Kidney (tissue), 22 donors: ENCODE measurements at places on chromosomes 7 and 10. TPM values are rescaled to one million over a fixed set of nuclear protein-coding genes. Genes with fewer than 3 reads are reported as not detected.

GRCh38 chr10:50398381-50398780, 147.1 kb upstream of the ASAH2 start:
- no peak for DNase-seq

- DNase-seq, result no peak
Measured at GRCh38 chr10:127195041-127195506, 1.3 kb downstream of the INSYN2A start.

GRCh38 chr7:131555552-131556052, 826 bp downstream of the PODXL start:
- no peak for DNase-seq

- DNase-seq, result no peak
Measured at GRCh38 chr7:44320141-44320540, 5.3 kb downstream of the CAMK2B start.

- DNase-seq, result peak; percentile 50
Measured at GRCh38 chr7:70353330-70353945, 755.2 kb downstream of the AUTS2 start.

DNA sequence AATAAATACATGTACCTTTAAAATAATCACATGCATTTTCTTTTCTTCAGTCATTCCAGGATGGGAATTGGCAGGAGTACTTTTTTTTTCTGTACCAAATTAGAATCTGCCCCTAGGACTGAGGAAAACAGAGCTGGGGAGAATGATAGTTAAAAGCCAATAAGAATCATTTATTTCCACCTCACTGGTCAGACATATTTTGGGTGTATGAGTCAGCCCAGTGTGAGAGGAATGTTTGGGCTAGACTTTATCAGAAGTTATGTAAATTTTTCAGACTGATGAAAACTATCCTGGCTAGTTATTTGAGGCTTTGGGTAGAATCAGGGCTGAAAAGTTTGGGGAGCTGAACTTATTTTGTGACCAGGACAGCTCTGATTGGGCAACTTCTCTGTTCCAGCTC, 303.1 kb upstream of the NPSR1 start:
- DNase-seq, result no peak

- no peak for DNase-seq
Measured at GRCh38 chr10:58220769-58221451, 46.8 kb downstream of the IPMK start.

DNA sequence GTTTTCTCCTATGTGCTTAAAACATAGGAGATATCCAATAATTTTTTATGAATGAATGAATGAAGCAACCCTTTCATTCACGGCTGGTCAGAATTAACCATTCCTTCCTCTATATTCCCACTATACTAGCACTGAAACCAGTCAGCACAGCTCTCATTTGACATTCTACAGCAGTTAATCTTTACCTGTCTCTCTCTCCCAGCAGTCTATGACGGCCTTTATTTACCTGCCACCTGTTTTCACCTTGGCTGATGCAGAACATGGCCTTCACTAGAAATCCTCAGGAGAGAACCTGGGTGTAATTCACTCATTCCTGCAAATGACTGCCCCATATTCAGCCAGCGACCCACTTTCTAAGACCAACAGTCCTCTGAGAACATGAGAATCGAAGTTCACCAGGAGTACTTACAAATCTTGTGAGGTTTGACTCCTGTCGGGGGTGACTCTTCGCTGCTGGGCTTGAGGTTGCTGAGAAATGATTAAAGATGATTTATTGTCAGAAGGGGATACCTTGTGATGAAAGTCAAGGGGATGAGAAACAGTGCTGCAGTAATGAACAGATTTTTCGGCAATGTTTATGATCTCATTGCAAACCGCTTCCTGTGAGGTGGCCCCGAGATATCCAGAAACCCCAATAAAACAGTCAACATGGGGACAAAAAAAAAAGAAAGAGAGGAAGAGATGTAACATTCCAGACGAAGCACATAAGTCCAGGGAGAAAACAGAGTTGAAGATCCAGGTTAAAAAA, 30.9 kb upstream of the PDLIM1 start:
- DNase-seq, result peak; percentile 16

GRCh38 chr7:128152721-128153120, 88.4 kb upstream of the LEP start:
- DNase-seq, result no peak

The AEBP1 gene
- total RNA-seq, result 164 TPM

The FAM237B gene
- total RNA-seq, result not detected

The RARRES2 gene
- 104 TPM for total RNA-seq

DNA sequence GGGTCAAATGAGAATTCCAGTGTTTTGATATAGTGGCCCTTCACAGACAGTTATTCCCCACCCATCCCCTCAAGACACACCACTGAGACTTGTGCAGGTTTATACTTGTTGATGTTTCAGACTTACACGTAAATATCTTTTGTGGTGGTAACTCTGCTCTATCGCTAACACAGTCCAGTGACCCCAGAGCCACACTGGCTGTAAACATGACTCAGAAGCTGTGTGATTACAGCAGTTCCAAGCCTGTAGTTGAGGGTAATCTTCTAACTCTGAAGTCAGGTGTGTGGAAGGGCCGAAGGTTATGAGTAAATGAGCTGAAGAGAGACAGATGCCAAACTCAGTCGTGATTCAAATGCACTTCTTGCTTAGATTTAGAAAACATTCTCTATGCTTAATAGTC, 19.4 kb downstream of the NOBOX start:
- DNase-seq, result no peak

The GARS1 gene
- 104 TPM for total RNA-seq

DNA sequence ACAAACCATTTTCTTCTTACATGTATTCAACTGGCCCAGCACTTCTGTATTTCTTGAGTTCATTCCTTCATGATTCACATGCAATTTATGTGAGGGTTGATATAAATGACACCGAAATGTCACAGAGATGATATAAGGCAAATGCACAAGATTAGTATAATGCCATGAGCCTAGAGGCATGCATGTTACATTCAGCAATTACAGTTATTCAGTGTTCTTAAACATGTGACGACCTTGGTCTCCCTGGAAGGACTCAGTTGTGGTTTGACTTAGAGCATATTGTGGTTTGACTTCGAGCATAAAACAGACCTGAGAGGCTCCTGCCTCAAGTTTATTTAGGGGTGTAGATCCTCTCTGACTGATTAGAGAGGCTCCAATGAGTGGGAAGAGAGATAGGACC, 752.1 kb upstream of the POM121L12 start:
- DNase-seq, result no peak

DNA sequence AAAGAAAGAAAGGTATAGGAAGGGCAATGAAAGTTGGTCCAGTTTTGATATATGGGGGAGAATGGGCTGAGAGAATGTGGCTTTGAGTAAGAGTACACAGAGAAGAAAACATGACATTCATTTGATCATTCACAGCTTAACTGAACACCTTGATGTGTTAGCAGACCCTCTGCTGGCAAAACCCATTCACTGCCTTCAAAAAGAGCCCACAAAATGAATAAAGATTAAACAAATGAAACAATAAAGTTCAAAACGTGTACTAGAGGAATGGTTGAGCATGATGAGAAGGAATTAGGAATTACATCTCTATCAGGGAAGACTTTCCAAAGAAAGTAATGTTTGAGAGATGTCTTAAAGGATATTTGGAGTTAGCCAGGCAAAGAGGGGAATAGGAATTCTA, 2.1 kb downstream of the WEE2 start:
- DNase-seq, result no peak

The PCLO gene
- 12.0 TPM for total RNA-seq

The HSPA12A gene
- total RNA-seq, result 33.5 TPM

- no peak for DNase-seq
Measured at GRCh38 chr7:51774178-51774577, 457.6 kb upstream of the COBL start.

GRCh38 chr7:116598278-116598677, 73.4 kb downstream of the CAV1 start:
- no peak for DNase-seq

DNA sequence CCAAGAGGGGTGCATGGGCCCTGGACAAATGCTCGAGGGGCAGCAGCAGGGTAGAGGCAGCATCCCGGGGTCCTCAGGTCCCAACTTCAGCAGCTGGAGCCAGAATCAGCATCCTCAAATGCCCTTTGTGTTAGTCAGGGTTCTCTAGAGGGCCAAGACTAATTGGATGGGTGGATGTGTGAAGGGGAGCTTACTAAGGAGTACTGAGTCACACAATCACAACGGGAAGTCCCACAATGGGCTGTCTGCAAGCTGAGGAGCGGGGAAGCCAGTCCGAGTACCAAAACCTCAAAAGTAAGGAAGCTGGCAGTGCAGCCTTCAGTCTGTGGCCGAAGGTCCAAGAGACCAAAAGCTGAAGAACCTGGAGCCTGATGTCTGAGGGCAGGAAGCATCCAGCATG, 162.9 kb upstream of the TCERG1L start:
- DNase-seq, result no peak

DNA sequence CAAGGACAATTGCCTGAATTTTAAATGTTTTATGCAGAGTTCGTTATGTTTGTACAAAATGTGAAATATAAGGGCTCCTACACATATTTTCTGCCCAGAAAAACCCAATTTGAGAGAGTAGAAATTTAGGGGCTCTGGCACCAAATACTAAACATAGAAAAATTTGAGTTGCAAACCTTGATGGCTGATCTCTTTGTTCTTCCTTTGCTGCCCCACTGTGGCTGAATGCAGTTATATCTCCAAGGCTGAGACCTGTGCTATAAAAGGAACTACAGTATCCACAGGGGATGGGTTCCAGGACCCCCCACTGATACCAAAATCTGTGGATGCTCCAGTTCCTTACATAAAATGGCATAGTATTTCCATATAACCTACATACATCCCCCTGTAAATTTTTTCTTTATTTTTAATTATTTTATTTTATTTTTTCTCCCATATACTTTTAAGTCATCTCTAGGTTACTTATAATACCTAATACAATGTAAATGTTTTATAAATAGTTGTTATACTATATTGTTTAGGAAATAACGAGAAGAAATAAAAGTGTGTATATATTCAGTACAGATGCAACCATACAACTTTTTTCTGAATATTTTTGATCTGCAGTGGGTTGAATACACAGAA, 22.5 kb downstream of the CFAP43 start:
- DNase-seq, result peak; percentile 62

DNA sequence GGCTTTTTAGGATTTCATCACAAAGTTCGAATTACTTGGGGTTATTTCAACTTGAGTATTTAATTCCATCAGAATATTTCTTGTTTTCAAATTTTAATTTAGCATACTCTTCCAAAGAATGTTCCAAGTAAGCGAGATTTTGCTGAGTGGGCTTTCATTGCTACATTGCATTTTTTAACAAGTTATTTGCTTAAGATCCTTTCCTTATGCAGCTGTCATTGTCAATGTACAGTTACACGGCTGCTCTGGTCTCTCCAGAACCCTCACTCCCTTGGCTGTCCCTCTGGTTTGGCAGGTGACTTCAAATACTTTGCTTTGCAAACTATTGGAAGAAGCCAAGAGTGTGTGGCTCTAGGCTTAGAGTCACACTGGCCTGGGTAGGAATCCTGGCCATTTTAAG, 80.0 kb downstream of the CFAP58 start:
- no peak for DNase-seq

The OR2A1 gene
- not detected for total RNA-seq

- DNase-seq, result no peak
Measured at GRCh38 chr7:139471740-139472353, 11.6 kb downstream of the KLRG2 start.

The KCP gene
- 44.6 TPM for total RNA-seq

The CDC14C gene
- total RNA-seq, result not detected

The MSMB gene
- total RNA-seq, result not detected

DNA sequence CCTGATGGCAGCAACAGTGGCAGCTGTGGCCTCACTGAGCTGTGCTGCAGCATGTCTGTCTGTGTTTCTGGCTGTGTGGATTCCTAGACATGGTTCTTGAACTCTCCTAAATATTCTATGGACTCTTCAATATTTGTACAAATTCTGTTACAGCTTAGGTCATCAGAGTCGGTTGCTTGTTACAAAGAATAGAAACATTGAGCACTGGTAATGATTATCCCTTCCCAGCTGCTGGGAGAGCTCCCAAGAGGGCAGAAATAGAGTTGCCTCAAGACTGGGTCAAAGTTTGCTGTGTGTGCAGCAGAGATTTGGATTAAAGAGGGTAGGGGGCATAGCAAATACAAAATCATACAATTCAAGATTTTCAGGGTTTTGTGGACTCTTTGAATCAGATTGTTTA, 337.1 kb upstream of the AKR1E2 start:
- DNase-seq, result no peak

The KLHDC10 gene
- 38.9 TPM for total RNA-seq

The PDZD7 gene
- total RNA-seq, result 1.6 TPM

- peak; percentile 17 for DNase-seq
Measured at GRCh38 chr7:87506246-87507180, 31.0 kb upstream of the ABCB4 start.

- DNase-seq, result no peak
Measured at GRCh38 chr7:73871163-73872011, 10.4 kb downstream of the TMEM270 start.

The ATP6V1F gene
- 161 TPM for total RNA-seq

The C7orf33 gene
- not detected for total RNA-seq

The GPC2 gene
- total RNA-seq, result 1.8 TPM

GRCh38 chr7:45246339-45246738, 88.7 kb downstream of the RAMP3 start:
- no peak for DNase-seq

GRCh38 chr10:96891840-96892239, 59.7 kb downstream of the LCOR start:
- DNase-seq, result no peak

The PTF1A gene
- total RNA-seq, result not detected

DNA sequence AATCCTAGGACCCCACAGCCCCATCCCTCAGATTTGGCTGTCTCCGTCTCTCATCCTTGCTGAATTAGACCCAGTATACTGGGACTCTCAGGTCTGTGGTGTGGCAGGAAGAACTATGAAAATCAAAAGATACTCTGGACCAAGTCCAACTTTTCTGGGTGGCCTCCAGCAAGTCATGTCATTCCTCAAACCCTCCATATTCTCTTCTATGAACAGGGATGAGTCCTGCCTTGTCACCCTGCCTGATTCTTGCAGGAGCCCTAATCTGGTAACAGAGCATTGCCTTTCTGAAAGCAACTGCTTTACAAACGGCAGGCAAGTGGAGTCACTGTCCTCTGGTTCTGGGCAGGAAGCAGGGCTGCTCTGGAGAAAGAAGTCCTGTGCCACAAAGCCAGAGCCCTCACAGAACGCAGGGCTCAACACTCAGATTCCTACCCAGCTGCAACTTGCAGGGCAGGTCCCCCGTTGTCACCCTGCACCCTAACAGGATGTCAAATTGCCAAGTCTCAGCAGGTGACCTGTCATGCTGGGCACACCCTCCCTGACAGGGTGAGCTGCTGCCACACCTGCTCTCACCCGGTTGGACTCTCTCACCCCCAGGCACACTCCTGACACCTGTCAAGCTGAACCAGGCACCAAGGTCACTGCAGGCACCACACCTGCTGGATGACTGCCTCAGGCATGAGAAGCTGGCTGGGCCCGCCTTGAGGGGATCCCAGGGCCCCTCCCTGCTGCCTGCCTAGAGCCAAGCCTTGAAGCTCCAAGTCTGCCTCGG, 227.7 kb downstream of the KCNMA1 start:
- no peak for DNase-seq

DNA sequence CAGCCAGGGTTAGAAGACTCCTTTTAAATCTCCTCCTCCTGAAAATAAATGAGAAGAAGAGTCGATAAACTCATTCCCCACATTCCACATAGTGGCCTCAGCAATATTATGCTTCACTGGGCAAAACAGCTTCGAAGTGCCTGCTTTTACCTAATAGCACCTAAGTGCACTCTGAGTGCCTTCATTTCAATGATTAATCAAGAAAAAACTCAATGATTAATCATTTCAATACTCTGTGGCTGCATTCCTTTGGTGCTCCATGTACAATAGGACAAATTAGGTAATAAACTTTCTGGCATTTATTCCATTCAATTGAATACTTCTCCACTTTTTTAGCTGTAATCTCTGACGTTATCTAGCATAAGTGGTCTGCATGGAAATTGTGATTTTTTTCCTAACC, 174.6 kb downstream of the CCDC71L start:
- peak; percentile 12 for DNase-seq
